Adrenal gland (tissue), 19 donors: ENCODE measurements at places on chromosomes 1 and 21.

- no peaks in the 10 kb centered on the region for H3K27me3 ChIP-seq
- no peak overlapping the region for H3K4me3 ChIP-seq
- no peak for DNase-seq
- no peaks in the 10 kb centered on the region for H3K4me1 ChIP-seq
- no peak overlapping the region for H3K27ac ChIP-seq
These were observed 13.0 kb downstream of the RIMS3 start for GRCh38 chr1:40652468-40652867.

DNA sequence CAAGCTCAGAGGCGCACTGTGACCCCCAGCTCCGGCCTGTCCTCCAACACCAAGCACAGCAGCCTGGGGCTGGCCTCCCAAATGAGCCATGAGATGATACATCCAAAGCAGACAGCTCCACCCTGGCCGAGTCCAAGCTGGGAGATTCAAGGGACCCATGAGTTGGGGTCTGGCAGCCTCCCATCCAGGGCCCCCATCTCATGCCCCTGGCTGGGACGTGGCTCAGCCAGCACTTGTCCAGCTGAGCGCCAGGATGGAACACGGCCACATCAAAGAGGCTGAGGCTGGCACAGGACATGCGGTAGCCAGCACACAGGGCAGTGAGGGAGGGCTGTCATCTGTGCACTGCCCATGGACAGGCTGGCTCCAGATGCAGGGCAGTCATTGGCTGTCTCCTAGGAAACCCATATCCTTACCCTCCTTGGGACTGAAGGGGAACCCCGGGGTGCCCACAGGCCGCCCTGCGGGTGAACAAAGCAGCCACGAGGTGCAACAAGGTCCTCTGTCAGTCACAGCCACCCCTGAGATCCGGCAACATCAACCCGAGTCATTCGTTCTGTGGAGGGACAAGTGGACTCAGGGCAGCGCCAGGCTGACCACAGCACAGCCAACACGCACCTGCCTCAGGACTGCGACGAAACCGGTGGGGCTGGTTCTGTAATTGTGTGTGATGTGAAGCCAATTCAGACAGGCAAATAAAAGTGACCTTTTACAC, 29.1 kb downstream of the SLC19A1 start:
- peaks cover 11% of the 10 kb centered on the region for H3K36me3 ChIP-seq
- no peak overlapping the region for H3K4me3 ChIP-seq
- H3K4me1 ChIP-seq = no peaks in the 10 kb centered on the region
- no peak overlapping the region for H3K27ac ChIP-seq

DNA sequence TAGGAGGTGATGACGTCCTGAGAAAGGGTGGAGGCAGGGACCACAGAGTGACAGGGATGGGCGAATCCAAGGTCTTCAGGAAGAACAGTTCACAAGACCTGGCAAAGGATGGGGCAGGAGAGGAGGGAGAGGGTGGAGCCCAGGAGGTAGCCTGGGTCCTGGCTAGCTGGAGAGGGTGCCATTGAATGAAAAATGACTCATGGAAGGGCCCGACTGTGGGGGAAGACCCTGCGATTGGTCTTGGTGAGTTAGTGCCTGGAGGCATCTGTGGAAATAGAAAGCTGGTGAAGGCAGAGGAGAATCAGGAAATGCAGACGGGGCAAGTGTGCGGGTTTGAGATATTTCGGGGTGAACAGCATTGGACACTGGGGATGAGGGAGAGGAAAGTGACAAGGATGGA, 60.3 kb upstream of the SLC45A1 start:
- H3K27ac ChIP-seq = no peak overlapping the region
- H3K4me3 ChIP-seq = no peak overlapping the region

DNA sequence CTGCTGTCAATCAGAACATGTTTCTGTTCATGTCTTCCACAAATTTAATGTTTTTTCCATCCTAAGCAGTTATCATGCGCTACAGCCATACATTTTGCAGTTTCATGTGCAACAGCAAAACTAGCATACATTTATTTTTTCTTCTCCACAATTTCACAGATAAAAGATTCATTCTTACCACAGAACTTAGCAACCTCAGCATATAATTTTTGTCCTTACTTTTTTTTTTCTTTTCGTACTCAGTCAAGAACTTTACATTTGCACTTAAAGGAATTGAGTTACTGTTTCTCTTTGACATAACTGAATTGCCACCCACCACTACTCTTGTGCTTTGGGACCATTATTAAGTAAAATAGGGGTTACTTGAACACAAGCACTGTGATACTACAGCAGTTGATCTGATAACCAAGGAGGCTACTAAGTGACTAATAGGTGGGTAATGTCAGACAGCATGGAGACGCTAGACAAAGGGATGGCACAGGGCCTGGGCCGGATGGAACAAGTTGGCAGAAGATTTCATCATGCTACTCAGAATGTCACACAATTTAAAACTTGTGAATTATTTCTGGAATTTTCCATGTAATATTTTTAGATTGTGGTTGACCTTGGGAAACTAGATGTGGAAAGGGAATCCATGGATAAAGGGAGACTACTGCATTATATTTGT, 50.2 kb upstream of the LHX8 start:
- H3K4me3 ChIP-seq = no peak overlapping the region
- H3K27me3 ChIP-seq = no peaks in the 10 kb centered on the region
- no peak for DNase-seq
- no peaks in the 10 kb centered on the region for H3K4me1 ChIP-seq
- H3K27ac ChIP-seq = no peak overlapping the region

GRCh38 chr1:91020486-91020885, 1.3 kb downstream of the ZNF644 start:
- no peaks in the 10 kb centered on the region for H3K27me3 ChIP-seq
- no peak overlapping the region for H3K4me3 ChIP-seq
- DNase-seq = no peak

DNA sequence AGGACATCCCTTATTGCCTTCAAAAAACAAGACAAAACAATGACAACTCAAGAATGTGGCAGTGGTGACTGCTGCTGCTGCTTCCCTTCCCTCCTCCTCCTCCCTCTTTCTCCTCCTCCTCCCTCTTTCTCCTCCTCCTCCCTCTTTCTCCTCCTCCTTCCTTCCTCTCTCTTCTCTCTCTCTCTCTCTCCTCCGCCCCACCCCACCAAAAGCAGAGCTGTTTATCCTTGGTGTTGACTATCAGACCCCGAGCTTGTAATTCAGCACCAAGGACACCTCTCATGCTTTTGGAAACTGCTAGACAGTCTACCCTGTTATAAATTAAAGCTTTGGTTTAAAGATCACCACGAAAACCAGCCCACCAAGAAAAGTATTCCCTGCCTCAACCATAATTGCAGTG, 72.4 kb upstream of the IFNAR2 start:
- H3K27me3 ChIP-seq = peaks cover 6% of the 10 kb centered on the region
- no peaks in the 10 kb centered on the region for H3K36me3 ChIP-seq
- no peak for DNase-seq

- H3K4me1 ChIP-seq = no peaks in the 10 kb centered on the region
- no peaks in the 10 kb centered on the region for H3K36me3 ChIP-seq
- H3K27me3 ChIP-seq = no peaks in the 10 kb centered on the region
These were observed 53.6 kb downstream of the ERG start for GRCh38 chr21:38444691-38445090.

GRCh38 chr1:203325418-203326091, 20.2 kb downstream of the BTG2 start:
- DNase-seq = peak; percentile 55
- H3K36me3 ChIP-seq = no peaks in the 10 kb centered on the region
- H3K27ac ChIP-seq = no peak overlapping the region
- no peaks in the 10 kb centered on the region for H3K27me3 ChIP-seq
- H3K4me1 ChIP-seq = peaks cover 15% of the 10 kb centered on the region

DNA sequence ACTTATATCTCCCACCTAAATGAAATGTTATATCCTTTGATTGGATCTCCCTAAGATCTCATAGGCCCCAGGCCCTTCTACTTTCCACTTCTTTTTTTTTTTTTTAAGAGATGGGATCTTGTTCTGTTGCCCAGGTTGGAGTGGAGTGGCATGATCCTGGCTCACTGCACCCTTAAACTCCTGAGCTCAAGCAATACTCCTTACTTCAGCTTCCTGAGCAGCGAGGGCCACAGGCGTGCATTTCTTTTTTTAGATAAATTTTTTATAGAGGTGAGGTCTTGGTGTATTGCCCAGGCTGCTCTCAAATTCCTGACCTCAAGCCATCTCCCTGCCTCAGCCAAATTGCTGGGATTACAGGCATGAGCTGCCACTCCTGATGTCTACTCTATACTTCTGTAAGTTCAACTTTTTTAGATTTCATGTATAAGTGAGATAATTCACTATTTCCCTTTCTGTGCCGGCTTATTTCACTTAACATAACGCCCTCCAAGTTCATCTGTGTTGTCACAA, 987.5 kb upstream of the NCAM2 start:
- no peak for DNase-seq
- H3K4me3 ChIP-seq = no peak overlapping the region
- H3K27me3 ChIP-seq = no peaks in the 10 kb centered on the region
- H3K27ac ChIP-seq = no peak overlapping the region

DNA sequence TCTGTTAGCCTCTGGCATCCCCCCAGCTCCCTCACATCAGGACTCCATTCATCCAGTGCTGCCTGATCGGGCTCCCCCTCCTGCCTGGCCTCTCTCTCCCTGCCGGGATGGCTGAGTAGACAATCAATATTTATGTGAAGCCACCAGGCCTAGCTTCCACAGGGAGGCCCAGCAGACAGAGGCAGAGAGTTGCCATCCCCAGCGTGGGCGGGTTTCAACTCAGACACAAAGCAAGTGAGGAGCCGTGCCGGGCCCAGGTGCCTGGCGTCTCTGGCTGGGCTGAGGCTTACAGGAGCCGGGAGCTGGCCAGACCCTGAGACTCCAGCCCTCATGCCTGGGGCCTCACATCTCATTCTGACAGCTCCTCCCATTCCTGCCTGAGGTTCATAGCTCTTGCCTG, 34.5 kb upstream of the ATP2B4 start:
- no peaks in the 10 kb centered on the region for H3K36me3 ChIP-seq
- H3K4me3 ChIP-seq = no peak overlapping the region
- H3K27ac ChIP-seq = no peak overlapping the region
- DNase-seq = no peak
- H3K4me1 ChIP-seq = no peaks in the 10 kb centered on the region
- H3K27me3 ChIP-seq = no peaks in the 10 kb centered on the region

DNA sequence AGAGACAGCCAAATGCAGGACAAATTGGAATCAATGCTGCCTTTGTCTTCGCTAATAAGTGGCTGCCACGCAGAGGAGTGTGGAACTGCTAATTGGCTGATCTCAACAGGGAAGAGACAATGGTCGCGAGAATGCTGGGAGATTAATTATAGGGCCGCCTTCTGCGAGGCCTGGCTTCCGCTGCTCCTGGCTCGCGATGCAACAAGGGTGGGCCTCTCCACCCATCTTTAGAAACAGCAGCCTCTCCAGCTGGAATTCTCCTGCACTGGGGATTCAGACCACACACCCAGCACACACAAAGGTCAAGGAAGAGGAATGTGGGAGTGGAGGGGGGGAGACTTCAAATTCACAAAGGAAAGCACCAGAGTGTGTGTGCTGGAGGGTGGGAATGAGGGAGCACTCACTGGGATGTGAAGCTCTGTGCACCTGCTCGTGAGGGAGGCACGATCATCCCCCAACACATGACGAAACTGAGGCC, 200.7 kb upstream of the GRIK3 start:
- H3K27me3 ChIP-seq = no peaks in the 10 kb centered on the region
- no peaks in the 10 kb centered on the region for H3K36me3 ChIP-seq
- H3K4me3 ChIP-seq = no peak overlapping the region
- H3K4me1 ChIP-seq = no peaks in the 10 kb centered on the region

GRCh38 chr1:181423301-181423918, 59.9 kb upstream of the CACNA1E start:
- H3K27me3 ChIP-seq = peaks cover 5% of the 10 kb centered on the region
- H3K36me3 ChIP-seq = no peaks in the 10 kb centered on the region
- peak; percentile 46 for DNase-seq

- H3K4me3 ChIP-seq = no peak overlapping the region
- no peaks in the 10 kb centered on the region for H3K27me3 ChIP-seq
- DNase-seq = no peak
- H3K27ac ChIP-seq = no peak overlapping the region
- H3K4me1 ChIP-seq = no peaks in the 10 kb centered on the region
- H3K36me3 ChIP-seq = no peaks in the 10 kb centered on the region
These were observed 95.8 kb upstream of the USH2A start for GRCh38 chr1:216518844-216519627.

- no peak overlapping the region for H3K27ac ChIP-seq
- no peaks in the 10 kb centered on the region for H3K27me3 ChIP-seq
- no peak overlapping the region for H3K4me3 ChIP-seq
- H3K36me3 ChIP-seq = no peaks in the 10 kb centered on the region
- H3K4me1 ChIP-seq = no peaks in the 10 kb centered on the region
These were observed 4.8 kb upstream of the MCOLN2 start for GRCh38 chr1:85001742-85002141.

GRCh38 chr1:211337430-211338223, 11.0 kb downstream of the TRAF5 start:
- H3K4me1 ChIP-seq = no peaks in the 10 kb centered on the region
- H3K36me3 ChIP-seq = no peaks in the 10 kb centered on the region
- H3K27me3 ChIP-seq = no peaks in the 10 kb centered on the region
- no peak for DNase-seq
